ENCODE measurements at places on chromosomes 1 and 21.

GRCh38 chr1:181097242-181097641 is 8.7 kb downstream of the IER5 start:
- DNase-seq, result no peak

DNA sequence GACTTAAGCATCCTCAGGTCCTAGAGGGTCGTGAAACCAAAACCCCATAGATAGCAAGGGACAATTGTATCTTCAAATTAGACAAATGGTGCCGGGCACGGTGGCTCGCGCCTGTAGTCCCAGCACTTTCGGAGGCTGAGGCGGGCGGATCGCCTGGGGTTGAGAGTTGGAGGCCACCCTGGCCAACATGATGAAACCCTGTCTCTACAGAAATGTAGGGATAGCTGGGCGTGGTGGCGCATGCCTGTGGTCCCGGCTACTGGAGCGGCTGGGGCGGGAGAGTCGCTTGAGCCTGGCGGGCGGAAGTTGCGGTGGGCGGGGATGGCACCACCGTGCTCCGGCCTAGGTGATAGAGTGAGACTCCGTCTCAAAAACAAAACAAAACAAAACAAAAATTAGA is 780.6 kb downstream of the BRINP3 start:
- no peak for DNase-seq

DNA sequence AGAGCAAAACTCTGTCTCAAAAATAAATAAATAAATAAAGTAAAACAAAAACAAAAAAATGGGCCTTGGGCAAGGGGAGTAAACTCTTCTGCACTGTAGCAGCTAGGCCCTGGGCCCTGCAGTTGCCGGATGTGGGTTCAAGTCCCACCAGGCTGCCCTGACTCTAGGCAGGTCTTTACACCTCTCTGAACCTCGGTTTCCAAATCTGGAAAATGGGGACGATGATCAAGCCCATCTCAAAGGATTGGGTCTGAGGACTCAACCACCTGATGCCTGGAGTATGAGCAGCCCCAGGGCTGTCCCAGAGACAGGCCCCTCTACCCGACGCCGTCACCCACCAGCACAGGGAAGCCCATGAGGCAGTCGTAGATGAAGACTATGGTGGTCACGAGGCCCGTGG is 7.5 kb downstream of the GPR153 start:
- DNase-seq, result no peak

DNA sequence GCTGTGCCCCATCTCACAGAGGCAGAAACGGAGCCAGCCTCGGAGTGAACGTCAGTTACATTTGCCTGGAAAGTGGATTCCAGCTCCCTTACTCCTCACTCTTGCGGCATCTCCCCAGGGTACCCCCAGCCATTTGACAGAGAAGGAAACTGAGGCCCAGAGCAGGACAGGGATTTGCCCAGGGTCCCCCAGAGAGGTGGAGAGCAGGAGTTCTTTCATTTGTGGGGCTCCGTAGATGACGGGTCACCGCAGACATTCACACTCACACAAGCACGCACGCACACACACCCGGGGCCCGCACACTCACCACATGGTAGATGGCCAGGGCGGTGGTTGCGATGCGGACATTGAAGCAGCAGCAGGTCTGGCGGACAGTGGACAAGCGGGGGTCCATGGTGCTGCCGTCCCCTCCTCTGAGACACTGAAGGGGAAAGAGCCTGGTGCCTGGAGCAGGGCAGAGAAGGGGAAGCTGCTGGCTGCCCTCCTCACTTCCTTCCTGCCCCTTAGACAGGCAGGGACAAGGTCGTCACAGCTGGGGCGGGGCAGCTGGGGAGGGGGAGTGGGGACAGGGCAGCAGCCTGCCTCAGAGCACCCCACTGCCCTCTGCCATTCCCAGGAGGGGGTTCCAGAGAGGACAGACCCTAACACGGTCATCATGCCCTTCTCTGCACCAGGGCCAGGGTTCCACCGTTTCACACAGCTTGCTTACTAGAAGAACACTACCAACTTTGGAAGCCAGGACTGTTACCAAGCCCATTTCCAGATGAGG is at the start of gene LAPTM5:
LAPTM5 (minus strand) TSS at position 423 of the 769 bp plus-strand sequence; CDS start at position 394, 29 bp downstream.
- no peak for DNase-seq

GRCh38 chr1:101920577-101920976 is 76.1 kb downstream of the OLFM3 start:
- peak; percentile 17 for DNase-seq

GRCh38 chr1:8816264-8816663 is 1.2 kb downstream of the RERE start:
- no peak for DNase-seq

GRCh38 chr1:82018319-82018718 is 217.6 kb downstream of the ADGRL2 start:
- no peak for DNase-seq

GRCh38 chr1:205610901-205611466 is 20.8 kb downstream of the ELK4 start:
- DNase-seq, result no peak

DNA sequence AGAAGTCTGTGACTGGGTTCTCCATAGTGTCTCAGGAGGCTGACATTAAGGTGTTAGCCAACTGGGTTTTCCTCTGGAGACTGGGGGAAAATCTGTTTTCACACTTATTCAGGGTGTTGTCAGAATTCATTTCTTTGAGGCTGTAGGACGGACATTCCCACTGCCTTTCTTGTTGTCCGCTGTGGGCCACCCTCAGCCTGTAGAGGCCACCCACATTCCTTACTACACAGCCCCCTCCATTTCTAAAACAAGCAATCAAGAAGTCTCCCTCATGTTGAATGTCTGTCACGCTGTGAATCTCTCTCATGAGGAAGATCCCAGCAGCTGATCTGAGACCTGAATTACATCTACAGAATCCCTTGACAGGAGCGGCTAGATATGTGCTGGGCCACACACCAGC is 295.5 kb upstream of the RUNX1 start:
- no peak for DNase-seq

GRCh38 chr1:232250838-232251237 is 379.1 kb downstream of the SIPA1L2 start:
- DNase-seq, result no peak

Measured in iPS-NIHi11 (cell line).